Kidney glomerular epithelial cell (primary cell): ENCODE measurements at places on chromosomes 5 and 9.
A peak's percentile ranks its signal among the peaks of the same experiment; 100 is the strongest.

- no peak for DNase-seq
Measured at GRCh38 chr5:116531635-116532034, 43.0 kb downstream of the SEMA6A start.

DNA sequence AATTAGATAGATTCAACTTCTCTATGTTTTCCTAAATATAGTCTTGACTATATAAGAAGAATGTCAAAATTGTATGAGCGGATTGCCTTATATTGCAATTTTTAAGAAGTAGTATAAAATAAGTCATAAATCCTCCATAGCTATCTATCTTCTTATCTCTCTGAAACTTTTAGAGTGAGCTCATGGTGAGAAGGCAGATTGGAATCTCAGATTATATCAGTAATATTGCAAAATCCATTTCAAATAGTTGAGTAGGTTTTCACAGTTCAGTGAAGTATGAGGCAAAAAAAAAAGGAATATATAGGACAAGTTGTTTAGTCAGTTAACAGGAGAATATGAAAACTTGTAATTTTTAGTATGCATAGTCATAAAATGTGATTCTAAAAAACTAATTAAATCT, 156.4 kb downstream of the FAM174A start:
- peak; percentile 50 for DNase-seq

GRCh38 chr9:83965350-83966208, 14.4 kb downstream of the HNRNPK start:
- DNase-seq, result no peak

DNA sequence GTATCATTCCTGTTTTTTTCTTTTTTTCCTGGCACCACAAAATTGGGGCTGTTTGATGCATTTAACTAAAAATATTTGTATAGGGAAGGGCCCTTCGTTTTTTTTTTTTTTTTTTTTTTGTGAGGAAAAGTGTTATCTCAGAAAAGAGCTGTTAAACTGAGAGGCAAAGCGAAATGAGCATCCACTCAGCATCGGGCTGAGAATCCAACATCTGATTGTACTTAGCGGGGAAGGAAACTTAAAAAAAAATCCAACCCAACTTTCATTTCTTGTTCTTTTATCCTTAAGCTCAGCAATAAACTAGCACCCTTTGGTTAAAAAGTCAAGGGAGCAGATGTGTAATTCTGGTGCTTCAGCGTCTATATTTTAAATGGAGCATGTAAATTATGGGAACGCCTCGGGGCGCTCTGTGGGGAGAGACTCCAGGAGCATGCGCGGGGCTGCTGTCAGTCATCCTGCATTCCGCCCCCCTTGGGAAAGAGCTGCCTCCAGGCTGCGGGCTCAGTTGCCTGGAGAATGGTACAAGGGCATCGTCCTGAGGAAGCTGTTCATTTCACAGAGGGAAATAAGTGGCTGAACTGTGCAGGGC, 33.3 kb downstream of the DMRT2 start:
- no peak for DNase-seq

DNA sequence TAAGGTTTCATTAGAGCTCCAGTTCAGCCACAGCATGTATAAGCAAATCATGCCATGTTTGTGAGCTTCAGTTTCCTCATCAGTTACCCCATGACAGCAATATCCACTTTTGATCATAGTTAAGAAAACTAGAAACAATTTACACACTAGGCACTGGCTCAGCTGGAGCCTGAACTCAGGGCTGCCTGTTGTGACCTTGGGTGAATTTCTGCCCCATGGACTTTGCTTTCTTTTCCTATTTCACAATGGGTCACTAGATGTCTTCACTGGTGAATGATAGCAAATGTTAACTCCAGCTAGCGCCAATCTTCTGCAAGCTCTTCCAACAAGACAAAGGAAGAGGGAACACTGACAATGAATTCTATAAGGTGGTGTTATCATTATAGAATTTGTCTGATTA, 233.3 kb upstream of the TRIM32 start:
- no peak for DNase-seq

- DNase-seq, result no peak
Measured at GRCh38 chr5:76548525-76549229, 74.5 kb downstream of the F2RL2 start.

- DNase-seq, result no peak
Measured at GRCh38 chr9:85112391-85112790, 442.9 kb downstream of the NTRK2 start.

DNA sequence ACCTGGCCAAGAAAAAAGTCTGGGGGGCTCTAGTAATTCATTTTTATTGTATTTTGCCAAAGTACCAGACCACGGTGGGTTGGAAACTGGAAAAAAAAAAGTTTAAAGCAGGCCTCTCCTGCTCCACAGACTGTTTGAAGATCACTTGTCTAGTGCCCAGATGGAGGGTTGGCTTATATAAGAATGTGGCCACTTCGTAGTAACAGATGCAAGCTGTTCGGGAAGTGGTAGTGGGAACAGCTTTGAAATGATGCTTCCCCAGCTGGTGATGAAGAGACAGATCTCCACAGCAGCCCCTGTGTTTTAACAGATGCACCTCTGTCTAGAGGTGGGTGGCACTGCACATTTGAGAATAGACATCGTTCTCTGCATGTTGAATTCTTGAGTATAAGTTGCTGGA, 54.3 kb upstream of the DMRT3 start:
- DNase-seq, result no peak

- DNase-seq, result no peak
Measured at GRCh38 chr9:123261006-123261677, 7.2 kb downstream of the STRBP start.

GRCh38 chr5:168430296-168430695, 56.0 kb upstream of the RARS1 start:
- no peak for DNase-seq

- DNase-seq, result no peak
Measured at GRCh38 chr5:25033658-25034057, 388.9 kb upstream of the CDH10 start.

DNA sequence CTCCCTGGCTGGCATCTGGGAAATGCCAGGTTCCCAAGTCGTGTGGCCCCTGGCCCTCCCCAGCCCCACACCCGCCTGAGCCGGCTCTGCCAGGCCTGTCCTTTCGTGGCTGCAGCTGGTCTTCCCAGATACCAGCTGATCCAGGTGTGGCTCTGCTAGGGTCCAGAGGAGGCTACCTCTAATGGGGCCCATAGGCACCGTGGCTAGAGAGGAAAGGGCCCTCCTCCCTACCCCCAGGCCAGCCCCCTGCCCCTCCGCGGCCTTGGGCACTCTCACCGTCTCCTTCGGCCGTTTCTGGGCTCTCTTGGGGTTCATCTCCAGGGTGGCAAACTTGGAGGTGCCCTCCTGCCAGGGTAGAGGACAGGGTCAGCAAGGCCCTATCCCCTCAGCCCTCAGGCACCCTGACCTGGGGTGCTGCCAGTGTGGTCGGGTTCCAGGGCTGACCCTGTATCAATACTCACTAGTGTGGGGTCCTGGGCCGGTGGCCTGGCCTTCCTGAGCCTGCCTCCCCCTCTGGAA, 17.0 kb downstream of the RALGDS start:
- DNase-seq, result no peak

DNA sequence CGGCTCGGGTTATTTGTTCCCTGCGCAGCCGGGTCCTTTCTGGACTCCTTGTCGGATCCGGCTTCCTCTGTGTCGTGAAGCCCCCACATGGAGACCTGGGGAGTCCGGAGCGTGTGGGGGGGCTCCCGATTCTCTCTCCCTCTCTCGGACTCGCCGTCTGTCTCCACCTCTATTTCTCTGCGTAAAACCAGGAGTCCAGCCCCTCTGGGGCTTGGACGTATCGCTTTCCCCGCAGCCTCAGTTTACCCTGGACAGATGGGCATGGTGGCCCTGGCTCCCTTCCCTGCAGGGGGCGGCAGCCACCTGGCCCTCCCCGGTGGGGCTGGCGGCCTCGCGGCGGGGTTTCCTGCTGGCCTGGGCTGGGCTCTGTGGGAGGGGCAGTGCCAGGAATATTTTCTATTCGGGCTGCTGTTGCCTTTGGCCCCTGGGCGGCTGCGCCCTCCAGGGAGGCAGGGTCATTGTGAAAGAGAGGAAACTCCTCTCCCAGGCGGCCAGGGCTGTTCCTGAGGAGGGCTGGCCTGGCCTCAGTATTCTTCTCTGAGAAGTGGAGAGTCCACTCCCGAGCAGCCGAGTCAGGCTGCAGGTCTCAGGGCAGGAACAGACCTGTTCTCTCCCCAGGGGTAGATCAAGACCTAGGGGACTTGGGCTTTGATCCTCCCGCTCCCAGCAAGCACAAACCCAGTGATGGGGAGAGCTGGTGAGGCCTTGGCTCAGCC, 665 bp downstream of the ASS1 start:
- peak; percentile 20 for DNase-seq

- no peak for DNase-seq
Measured at GRCh38 chr5:172452398-172453205, 1.7 kb downstream of the SH3PXD2B start.

- DNase-seq, result no peak
Measured at GRCh38 chr5:157496864-157497263, 36.9 kb downstream of the NIPAL4 start.

DNA sequence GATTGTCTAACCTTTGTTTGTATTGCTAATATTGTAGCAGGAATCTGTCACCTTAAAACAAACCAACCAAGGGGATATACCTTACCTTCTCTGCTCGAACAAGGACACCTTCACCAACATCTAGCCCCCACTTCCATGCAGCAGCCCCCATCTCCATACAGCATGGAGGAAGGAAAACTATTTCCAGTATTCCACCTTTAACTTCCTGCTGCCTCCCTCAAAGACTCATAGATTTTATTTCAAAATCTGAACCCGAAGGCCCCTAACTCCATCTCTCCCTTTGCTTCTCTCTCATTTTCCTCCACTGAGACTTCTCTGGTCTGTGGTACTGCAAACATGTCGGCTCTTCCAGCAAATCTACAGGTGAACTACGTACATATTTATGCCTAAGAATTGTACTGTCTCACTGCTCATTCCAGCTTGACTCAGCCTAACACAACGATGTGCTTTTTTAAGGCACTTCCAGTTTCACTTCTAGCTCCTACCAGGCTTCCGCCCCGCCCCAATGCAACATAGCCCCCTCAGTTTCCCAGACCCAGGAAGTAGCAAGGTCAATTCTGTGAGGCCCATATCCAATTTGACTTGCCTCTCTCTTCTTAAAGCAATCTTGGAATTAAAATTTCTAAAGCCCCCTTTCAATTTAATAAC, 70.7 kb upstream of the RNF38 start:
- peak; percentile 74 for DNase-seq

DNA sequence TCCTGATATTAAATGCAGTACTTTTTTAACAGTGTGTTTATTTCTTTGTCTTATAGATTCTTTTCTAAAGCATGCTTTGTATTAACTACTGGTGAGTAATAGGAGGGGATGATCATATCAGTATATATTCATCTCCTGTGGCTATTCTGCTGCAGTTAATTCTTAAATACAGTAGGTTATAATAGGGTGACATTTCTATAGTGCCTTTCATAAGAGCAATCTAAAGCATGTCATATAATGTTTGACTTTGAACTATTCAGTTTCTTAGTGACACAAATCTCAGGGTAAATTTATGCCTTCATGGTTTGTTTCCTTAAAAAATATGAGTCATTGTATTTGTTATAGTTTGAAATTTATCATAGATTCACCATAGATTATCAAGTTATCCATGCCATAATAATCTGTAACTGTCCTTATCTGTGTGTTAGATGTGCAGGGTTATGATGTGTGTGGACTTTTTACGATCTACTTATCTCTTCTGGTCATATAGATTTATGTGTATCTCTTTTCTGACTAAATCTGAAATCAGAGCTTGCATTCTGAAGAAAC, 1019.5 kb downstream of the NR2F1-AS1 start:
- DNase-seq, result no peak

DNA sequence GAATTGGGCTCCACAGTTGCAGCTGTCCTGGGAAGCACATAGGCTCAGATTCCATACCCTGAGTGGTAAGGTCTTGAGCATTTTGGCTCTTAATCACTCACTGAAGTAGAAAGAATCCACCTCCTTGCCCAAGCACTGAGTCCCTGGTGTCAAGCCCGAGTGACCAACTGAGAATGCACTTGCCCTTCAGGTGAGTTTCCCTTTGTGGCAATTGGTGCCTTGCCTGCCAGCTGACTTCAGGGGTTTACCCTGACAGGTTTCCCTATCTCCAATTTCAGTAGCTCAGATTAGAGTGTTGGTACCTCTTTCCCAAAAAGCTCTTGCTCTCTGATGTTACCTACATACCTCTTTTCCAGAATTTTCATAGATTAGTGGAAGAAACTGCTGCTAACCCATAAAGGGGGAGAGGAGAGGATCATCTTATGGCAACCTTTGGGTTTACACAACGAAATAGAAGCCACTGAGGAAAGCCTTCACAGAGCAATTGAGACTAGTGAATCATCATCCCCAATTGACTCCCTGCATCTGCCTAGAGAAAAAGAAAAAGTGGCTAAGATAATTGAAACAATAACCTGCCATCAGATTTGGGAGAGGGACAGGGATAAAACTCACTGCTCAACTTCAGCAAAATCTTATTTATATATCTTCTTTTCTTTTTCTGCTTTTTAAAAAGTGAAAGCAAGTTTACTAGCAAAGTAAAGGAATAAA, 48.6 kb downstream of the CCL28 start:
- DNase-seq, result no peak

DNA sequence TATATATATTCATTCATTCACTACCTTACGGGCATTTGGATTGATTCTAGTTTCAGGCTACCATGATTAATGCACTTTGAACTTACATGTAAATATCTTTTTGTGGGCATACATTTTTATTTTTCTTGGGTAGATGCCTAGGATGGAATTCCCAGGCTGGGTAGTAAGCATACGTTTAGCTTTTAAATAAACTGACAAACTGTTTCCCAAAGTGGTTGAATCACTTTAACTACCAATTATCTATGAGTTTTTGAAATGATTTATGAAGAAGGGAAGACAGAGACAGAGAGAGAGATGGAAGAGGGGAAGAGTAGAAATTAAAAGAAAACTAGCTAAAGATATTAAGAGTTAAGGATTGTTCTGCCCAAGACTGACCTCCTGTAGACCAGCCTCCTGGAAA, 612.6 kb downstream of the PSAT1 start:
- no peak for DNase-seq

DNA sequence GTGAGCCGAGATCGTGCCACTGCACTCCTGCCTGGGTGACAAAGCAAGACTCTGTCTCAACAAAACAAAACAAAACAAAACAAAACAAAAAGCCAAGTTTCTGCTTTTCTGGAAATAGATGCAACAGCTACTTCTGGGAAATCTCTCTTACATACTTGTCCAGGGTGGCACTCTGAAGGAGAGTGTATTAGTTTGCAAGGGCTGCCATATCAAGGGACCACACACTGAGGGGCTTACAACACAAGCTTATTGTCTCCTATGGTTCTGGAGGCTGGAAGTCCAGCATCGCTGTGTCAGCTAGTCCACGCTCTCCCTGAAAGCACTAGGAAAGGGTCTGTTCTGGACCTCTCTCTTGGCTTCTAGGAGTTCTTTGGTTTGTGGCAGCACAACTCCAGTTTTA, 277.9 kb upstream of the WWC1 start:
- DNase-seq, result no peak

GRCh38 chr5:172417983-172418630, 36.2 kb downstream of the SH3PXD2B start:
- DNase-seq, result no peak

DNA sequence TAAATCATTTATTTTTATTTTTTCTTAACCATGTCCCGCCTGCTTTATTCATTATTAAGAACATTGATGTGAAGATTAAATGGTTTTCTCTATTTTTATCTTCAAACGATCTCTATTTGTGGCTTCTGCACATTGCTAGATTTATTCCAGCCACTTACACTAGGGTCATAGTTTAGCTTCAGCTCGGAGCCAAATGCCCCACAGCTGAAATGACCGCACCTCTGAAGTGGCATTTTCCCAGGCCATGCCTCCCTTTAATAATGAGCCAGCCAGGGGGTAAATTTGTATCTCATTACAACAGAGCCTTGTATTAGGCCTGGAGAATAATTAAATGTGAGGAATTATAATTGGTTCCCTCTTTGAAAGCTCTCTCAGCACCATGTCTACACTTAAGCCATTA, 89.4 kb downstream of the DOCK8 start:
- no peak for DNase-seq
